ENCODE measurements at places on chromosomes 4 and X.

DNA sequence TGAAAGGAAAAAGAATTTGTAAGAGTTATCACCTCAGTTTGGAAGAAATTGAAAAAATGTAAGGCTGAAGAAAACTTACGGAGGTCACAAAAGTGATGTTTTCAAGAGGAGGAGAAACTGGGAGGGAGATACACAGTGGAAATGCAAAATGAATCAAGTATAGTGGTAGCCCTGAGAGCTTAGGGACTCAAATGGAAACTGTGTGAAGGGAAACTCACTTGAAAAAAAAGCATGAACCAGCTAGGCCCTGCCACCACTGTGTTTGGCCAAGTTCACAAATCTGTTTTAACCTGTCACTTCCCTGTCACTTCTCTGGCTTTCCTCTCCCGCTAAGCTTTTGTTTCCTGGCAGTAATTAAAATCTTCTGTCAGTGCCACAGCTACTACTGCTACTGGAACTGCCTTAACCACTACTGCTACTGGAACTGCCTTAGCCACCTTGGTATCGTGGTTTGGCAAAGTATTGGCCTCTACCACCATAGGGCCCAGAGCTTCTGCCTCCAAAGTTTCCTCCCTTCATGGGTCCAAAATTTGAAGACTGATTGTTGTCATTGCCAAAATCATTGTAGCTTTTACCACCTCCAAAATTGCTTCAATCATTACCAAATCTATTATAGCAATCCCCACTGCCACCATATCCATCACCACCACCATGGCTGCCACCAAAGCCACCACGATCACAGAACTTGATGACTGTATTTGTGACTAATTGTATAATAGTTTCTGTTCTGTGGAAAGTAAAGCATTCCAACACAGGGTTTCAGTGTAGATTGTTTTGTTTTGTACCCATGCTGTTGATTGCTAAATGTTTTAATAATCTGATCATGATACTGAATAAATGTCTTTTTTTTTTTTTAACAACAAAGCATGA lies 41.5 kb downstream of the SMARCA5 start:
- DNase-seq, result no peak

DNA sequence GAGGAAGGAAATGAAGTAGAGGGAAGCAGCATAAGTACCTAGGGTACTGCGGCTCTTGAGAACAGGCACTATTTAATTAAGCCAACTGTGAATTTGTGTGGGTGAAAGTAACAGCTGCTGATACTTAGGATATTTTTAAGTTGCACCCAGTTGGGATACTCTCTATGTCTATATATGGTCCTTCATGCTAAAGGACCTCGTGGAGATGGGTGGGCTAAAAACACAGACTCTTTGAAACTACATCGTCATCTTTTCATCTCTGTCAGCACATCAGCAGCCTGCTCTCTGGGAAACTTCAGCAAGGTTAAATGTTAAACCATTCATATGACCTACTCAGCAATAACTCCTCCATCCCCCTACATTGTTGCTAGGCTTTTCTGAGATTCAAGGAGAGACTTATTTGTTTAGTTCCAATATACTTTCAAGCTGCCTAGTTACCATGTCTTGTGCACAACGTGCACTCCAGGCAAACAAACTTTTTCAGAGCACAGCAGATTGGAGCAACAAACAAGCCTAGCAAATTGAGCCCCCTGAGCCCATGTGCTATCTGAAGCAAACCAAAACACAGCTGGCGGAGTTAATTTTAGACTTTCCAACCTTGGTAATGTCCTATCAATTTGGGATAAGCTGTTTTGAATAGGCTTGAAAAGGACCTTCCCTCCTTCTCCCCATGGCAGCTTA lies 6.2 kb upstream of the MOB1B start:
- no peak for DNase-seq

- no peak for DNase-seq
Measured at GRCh38 chr4:89909889-89910288, 15.2 kb downstream of the MMRN1 start.

- no peak for DNase-seq
Measured at GRCh38 chrX:31199840-31200114, 127.9 kb upstream of the FTHL17 start.

DNA sequence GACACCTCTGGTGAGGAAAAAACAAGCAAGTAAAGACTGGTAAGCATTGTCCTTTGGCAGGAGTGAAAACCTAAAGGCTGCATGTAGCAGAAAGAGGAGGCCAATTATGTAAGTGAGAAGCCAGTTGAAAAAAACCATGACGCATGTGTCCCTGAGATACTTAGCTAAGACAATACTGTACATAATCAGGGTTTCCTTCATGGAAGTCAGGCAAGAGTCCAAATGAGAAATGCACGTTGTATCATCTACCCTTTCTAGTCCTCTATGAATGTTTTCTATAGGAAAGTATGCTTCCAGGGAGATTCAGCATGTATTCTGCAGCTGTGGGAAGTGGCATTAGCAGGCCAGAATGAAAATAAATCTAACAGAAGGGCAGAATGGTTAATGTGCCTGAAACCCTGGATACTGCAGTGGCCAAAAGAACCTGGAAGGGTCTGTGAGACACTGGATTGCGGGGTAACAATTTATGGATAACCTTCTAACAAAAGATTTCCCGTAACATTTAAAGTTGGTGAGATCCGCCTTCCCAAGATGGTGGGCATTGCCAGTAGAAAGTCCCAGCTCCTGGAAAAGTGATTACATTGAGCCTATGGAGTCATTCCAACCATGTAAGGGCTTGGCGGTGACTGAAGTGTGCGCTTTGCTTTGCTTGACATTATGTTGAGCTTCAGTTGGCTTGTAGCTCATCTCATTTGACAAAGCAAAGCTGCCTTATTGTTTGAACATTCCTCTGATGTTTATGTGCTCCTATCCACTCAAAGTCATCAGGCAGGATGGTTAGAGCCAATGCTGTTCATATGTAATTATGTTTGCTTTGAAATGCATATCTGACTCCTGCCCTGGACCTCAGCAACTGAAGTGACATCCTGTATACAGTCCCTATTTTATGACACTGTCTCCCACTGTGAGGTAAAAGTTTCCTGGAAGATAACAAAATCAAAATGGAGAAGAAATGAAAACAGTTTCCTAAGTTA lies 200.4 kb downstream of the ARHGAP24 start:
- peak; percentile 24 for DNase-seq

GRCh38 chr4:110636680-110637407 lies 14.0 kb upstream of the PITX2 start:
- DNase-seq, result peak; percentile 39

DNA sequence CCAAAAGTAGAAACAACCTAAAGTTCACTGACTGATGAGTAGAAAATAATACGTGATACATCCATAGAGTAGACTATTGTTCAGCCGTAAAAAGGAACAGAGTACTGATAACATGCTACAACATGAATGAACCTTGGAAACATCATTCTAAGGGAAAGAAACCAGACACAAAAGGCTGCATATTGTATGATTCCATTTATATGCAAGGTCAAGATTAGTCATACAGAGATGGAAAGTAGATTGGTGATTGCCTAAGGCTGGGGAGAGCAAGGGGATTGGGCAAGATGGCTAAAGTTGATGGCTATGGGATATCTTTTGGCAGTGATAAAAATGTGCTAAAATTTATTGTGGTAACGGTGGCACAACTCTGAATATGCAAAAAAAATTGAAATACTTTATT lies 209.1 kb downstream of the RELL1 start:
- DNase-seq, result no peak

All from fibroblast of pulmonary artery (primary cell).